Urothelium cell line (cell line): ENCODE measurements at places on chromosomes 6 and 20.
A peak's percentile ranks its signal among the peaks of the same experiment; 100 is the strongest.

- DNase-seq = no peak
Measured at GRCh38 chr20:37571033-37571432, 43.4 kb upstream of the BLCAP start.

DNA sequence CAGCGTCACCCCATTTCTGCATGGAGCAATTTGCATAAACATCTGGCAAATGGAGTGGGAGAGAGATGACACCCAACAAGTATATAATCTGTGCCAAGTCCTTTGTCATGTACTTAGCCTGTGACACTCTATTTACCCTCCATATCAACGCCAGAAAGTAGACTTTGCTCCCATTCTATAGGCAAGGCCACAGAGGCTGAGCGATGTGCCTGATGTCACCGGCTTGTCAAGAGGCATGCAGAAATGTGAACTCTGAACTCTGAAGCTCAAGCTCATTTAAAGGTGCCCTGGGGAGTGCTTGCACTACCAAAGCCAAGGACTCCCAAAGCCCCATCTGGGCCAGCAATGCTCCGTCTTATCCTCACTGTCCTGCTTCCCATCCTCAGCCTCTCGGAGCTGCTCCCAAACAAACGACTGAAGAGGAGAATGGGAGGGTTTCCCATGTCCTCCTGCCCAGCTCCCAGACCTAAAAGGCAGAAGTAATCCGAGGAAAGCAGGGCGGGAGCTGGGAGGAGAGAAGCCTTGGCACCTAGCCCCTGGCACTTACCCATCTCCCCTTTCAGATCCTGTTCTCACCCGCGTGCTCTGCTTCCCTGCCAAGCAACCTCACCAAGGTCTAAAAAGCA lies 9.2 kb downstream of the CPNE5 start:
- no peak for DNase-seq

DNA sequence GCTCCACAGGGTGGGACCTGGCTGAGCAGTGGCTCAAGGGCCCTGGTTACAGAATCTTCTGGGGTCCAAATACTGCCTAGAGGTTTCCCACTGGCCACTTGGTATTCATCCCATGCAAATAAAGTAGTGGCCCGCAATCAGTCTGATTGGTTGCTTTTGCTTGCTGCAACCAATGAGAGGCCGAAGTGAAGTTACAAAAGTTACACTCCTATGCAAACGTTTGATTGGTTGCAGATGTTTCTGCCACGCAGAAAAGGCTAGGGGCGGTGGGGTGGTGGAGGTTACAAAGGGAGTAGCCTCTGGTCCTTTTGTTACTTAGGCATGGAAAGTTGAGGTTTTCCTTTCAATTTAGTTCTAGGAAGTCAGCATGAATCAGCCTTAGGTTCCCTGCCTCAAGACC lies 3.6 kb upstream of the NHLRC1 start:
- no peak for DNase-seq

DNA sequence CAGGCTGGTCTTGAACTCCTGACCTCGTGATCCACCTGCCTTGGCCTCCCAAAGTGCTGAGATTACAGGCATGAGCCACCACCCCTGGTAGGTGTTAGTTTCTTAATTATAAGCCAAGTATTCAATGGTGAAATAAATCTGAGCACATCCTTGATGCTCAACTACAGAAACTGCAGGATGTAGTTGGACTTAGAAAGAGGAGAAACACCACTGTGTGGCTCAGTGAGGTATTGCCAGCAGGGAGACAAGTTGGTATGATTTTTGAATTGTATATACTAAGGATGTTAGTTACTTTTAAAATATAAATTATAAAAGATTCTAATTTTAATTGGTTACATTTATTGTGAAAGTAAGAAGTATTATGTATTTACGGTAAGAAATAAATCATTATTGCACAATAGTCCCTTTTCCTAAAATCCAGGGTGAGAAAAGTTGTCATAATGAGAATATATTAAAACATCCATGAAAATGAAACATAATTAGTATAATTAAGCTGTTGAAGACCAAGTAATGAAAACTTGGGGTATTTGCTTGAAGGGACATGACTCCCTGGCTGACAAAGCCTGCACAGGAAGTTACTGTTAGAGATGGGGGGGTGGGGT lies 17.6 kb downstream of the SLC18B1 start:
- no peak for DNase-seq

GRCh38 chr6:116797585-116797984 lies 31.3 kb downstream of the GPRC6A start:
- no peak for DNase-seq

DNA sequence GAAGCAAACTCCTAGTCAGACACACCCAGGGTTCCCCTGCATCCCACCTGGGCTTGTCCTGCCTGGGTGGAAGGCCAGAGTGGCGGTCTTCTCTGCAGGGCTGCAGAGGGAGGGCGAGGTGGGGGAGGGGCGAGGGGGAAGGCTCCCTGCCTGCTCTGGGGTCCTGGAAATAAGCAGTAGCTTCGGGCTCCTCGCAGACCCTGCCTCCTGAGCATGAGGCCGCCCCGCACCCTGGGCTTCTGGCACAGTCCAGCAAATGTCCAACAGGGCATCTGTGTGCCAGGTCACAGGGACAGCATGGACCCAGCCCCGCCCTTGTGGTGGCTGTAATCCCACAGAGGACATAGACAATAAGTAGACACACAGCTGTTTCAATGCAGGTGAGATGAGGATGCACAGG lies 193.8 kb downstream of the TAF4 start:
- no peak for DNase-seq

DNA sequence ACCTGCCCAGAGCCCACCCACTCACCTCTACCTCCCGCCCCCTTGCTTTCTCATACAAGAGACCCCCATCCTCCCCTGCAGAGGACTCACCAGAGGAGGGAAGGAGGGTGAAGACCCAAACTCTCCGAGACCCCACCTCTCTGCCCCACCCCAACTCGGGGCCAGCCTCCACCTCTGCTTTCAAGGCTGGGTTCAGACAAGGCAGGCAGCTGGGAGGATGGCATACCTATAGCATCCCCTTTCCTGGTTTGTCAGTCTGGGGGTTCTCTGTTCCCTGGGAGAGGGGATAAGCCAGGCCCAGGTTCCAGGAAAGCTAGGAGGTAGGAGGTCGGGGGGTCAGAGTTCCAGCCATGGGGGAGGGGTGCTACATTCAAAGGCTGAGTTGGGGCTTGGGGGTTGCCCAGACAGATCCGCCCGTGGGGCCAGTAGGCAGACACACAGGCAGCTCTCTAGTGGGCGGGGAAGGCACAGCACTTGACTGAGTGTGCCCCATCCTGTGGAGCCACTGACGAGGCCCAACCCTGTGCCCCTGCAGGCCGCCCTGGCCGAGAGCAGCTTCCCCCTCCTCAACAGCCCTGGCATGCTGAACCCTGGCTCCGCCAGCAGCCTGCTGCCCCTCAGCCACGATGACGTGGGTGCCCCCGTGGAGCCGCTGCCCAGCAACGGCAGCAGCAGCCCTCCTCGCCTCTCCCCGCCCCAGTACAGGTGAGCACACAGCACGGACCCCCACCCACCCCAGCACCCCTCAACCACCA lies 40.8 kb upstream of the MDFI start:
- no peak for DNase-seq

DNA sequence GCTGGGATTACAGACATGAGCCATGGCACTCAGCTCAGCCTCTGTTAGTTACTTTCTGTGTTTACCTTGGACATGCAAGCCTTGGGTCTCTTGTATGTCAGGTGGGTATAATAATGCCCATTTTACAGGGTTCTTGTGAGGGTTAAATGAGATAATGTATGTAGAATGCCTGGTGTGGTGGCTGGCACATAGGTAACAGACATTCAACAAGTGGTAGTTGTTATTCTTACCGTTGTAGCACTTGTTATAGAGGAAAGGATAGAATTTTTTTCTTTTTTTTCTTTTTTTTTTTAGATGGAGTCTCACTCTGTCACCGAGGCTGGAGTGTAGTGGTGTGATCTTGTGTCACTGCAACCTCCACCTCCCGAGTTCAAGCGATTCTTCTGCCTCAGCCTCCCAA lies 8.0 kb upstream of the KIF13A start:
- DNase-seq = no peak

DNA sequence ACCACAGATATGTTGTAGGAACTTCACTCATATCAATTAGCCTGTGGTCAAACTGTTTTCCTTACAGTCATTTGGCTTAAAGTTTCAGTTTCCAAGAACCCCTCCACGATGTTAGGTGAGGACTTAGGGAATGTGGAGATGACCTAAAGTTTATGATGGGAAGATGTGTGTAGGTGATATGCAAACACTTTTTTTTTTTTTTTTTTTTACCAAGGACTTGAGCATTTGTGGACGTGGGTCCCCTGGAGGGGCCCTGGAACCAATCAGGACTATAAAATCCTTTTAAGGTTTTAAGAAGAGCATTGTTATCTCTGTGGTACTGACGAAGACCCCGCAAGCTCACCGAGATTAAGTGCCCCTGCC lies 478 bp upstream of the MTHFD1L start:
- no peak for DNase-seq

DNA sequence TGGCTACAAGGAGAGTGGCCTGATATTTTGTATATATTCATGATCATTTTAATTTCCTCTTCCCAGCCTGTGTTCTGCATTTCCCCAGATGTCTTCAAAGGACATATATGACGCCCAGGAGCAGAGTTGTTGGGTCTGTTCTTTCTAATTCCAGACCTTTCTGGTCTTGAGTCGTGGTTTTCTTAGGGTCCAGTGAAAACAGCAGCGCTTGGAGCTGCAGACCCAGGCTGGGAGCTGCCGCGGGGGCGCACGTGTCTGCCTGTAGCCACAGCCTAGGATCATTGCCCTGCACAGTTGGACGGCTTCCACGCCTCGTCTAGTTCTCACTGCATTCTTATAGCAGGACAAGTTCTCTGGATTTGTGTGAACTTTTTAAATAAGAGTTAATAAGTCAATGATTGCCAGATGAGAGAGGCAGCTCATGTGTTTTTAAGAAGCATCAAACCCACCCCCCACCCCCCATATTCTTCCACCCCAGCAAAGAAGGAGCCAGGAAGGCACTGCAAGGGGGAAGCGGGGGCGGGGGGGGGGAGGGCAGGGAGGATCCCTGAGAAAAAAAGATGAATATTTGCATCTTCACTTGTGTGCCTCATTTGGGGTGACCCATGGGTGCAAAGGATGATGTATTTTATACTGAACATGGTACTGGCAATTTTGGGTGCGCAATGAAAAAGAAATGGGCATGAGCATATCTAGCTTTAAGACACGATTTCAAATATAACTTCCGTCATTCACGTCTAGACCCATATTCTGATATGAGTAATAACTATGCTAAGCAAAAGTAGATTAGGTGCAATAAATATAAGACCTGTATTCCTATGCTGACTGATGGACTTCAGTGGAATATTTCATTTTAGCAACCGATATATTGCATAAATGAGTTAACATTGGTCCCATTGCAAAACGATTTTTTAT lies 160.0 kb downstream of the TBXT start:
- DNase-seq = peak; percentile 31

GRCh38 chr6:81806793-81807565 lies 54.5 kb upstream of the TENT5A start:
- no peak for DNase-seq

- DNase-seq = no peak
Measured at GRCh38 chr6:74756923-74757322, 448.9 kb downstream of the COL12A1 start.

DNA sequence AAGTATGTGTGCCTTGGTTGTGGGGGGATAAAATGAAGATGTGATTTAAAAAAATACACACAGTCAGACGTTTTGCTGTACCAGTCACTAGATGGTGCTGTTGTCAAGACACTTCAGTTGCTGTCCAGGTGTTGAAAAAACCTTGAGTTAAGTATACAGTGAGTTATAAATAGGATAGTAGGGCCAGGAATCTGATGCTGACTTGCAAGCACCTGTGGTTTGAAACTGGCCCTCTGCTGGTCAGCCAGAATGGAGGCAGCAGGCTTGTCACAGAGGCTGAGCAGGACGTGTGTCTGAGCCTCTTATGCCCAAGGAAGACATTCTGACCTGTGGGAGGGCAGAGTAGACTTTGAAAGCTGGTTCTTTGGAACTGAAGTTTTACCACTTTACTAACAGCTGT lies 27.8 kb downstream of the RNF8 start:
- DNase-seq = peak; percentile 56

- DNase-seq = no peak
Measured at GRCh38 chr6:153104220-153104619, 26.9 kb downstream of the RGS17 start.

GRCh38 chr6:246352-246751 lies 45.9 kb upstream of the DUSP22 start:
- DNase-seq = no peak

- DNase-seq = no peak
Measured at GRCh38 chr6:12343122-12343439, 52.9 kb downstream of the EDN1 start.

DNA sequence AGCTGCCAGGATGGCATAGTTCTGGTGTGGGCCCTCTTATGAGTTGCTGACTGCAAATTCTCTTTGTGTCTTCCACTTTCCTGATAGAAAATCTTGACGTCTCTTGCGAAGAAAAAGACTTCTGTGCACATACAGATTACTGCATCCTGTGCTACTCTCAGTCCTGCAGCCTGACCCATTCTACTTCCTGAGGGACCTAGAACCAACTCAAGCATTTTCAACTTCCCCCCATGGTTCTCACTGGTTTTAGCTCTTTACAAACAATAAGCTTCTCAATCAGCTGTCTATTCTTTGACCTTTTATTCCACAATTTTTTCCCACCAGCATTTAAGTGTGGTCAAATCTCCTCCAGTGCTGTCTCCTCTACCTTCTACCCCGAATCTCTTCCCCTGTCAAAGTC lies 13.4 kb upstream of the KLHL32 start:
- DNase-seq = no peak

DNA sequence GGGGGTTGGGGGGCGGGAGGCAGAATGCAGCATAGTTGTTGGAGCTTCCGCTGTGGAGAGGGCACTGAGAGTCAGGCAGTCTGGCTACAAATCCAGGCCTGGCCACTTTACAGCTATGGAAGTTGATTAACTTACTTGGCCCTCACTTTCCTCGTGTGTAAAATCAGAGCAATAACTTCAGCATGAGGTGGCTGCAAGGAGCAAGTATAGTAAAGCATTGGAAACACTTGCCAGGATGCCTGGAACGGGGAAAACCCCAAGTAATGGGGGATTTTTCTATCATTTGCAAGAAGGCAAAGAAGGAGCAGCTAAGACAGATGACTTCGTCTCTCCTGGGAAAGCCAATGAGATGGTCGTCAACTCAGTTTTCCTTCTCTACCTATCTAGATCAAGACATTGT lies 35.8 kb downstream of the AGPAT4 start:
- no peak for DNase-seq

- DNase-seq = no peak
Measured at GRCh38 chr6:788058-788457, 95.1 kb upstream of the EXOC2 start.

DNA sequence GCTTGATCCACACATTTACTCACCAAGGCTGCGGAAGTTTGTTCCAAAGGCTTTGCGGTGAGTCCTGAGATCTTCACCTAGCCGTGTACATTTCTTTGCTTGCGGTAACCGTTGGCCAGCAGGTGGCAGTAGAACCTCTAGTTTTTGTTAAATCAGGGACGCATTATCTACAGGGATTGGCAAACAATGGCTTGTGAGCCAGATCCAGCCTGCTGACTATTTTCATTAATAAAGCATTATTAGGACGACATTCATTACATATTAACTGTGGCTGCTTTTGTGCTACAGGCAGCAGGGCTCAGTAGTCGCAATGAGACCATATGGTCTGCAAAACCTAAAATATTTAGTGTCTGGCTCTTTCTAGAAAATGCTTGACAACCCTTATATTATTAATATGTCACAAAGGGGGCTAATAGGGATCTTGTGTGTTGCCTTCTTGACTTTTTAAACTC lies 174.1 kb downstream of the DOK5 start:
- DNase-seq = peak; percentile 84
